CD4-positive, alpha-beta T cell treated with Interleukin-4 for 4 hours (primary cell): ENCODE measurements at places on chromosomes 6 and 20.

GRCh38 chr6:123668965-123669591 lies 32.3 kb upstream of the TRDN start:
- DNase-seq: no peak

GRCh38 chr6:71279740-71280139 lies 8.9 kb upstream of the OGFRL1 start:
- DNase-seq: no peak

DNA sequence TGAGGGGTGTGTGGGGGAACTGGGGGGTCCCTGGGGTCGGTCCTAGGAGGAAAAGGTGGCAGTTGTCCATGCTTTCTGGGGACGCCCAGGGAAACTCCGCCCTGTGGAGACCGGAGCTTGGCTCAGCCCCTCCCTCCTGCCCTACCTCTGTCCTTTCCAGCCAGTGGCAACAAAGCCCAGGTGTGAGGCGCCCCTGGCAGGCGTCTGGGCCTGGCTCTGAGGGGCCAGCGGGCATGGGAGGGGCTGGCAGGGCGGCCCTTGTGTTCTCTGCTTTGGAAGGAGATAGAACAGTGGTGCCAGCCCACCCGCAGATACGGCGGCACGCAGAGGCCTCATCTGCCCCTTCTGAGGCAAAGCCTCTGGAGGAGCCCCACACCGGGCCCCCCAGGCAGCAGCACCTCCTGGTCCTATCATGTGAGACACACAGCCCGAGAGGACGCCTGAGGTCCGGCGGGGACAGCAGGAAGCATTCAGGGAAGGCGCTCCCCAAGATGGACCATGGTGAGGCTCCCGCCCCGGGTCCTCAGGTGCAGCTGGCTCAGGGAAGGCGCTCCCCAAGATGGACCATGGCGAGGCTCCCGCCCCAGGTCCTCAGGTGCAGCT lies 47.9 kb downstream of the YTHDF1 start:
- DNase-seq: no peak

GRCh38 chr20:41098703-41099250 lies 38.6 kb upstream of the PLCG1 start:
- no peak for DNase-seq

DNA sequence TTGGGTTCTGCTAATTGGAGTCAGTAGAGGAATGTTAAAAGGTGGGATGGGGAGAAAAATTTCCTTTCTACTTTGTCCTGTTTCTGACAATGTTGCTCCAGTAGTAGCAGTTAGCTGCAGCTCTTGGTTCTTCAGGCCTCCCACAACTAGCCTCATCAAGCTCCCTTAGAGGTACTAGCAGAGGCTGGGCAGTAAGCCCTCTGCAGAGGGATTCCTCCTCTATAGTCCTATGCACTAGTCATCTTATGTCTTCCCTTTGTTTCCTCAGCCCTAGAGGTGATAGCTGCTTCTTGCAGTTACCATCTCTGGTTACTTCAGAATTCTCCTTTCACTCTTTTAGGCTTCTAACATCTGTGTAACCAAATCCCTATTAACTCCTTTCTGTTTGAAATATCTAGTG lies 99.8 kb downstream of the FILIP1 start:
- DNase-seq: no peak

DNA sequence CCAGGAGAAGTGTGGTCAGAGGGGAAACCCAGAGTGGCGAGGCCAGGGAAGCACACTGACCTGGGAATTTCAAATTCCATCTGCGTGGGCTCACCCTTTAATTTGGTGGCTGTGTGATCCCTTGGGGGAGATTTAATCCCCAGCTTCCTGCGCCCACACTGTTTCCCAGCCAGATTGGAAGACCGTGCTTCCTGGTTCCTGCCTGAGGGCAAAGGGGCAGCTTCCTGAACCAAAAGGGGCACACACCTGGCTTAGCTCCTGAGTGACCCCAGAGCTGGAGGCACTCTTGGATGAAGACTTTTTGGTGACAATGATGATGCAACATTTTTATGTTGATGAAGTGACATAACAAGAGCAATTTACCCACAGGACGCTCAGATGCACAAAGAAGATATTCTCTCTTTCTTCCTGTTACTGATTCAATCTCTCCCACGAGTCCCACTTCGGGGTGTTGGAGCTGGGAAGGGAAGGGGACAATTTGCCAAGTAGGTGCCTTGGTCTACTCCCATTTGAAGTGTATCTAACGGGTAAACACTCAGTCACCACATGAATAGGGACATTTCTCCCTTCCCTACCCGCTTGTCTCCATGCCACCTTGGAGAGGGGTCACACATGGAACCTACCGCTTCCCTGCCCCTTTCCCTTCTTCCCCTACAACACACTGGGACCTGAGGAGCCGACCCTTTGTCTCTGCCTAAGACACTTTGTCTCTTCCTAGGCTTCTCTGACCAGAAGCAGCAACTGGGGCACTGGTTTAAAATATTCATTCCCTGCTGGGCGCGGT lies 28.6 kb upstream of the CDKN1A start:
- no peak for DNase-seq

- no peak for DNase-seq
These were observed 579.6 kb downstream of the PTPRT start for GRCh38 chr20:42610070-42610469.

- no peak for DNase-seq
These were observed 121.5 kb upstream of the ARG1 start for GRCh38 chr6:131451321-131452144.

DNA sequence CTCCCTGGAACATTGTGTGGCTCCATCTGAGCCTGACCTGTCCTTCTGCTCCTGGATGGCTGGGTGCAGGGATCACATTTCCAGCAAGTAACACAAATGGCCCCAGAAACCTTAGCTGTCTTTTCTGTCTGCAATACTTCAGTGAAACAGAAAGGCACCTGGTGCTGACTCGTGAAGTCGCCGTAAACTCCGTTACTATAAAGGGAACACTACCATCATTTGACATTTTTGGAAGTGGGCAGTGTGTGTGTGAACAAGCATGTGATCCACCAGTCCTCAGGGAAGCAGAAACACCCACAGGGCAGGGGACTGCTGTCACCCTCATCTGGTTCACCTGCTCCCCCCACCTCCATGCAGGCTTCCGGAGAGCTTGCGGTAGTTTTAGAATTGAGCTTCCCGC lies 23.9 kb downstream of the SERPINB6 start:
- DNase-seq: no peak

GRCh38 chr20:56433221-56433879 lies 21.3 kb downstream of the CASS4 start:
- DNase-seq: no peak

DNA sequence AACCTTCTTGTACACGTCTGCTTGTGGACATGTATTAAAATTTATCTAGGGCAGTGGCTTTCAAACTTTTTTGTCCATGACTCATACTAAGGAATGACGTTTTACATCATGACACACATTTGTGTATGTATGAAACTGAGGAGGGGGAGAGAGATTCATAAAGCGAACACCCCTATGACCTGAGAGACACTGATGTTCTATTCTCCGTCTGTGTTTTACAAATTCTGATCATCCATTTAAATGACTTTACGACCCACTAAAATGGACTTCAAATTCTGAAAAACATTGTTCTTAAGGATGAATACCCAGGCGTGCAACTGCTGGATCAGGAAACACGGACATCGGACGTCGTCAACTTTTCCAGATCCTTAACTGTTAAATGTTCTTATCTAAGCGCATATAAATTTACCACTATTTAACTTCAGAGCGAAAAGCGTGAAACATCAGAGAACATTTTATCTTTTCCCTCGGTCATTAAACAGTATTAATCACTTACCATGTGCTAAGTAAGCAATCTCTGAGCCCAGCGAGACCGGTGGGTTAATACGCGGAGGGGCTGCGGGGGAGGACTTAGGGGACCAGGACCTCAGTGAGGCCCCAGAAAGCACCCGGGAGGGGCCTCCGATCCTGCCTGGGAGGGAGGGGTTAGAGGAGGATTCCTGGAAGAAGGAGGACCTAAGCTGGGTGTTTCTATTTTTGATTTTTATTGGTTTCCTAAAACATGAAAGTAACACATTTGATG lies 1.2 kb downstream of the PLAGL1 start:
- no peak for DNase-seq

GRCh38 chr6:4282926-4283325 lies 147.6 kb upstream of the ECI2 start:
- DNase-seq: no peak

GRCh38 chr6:40819182-40819834 lies 219.7 kb downstream of the UNC5CL start:
- DNase-seq: no peak

DNA sequence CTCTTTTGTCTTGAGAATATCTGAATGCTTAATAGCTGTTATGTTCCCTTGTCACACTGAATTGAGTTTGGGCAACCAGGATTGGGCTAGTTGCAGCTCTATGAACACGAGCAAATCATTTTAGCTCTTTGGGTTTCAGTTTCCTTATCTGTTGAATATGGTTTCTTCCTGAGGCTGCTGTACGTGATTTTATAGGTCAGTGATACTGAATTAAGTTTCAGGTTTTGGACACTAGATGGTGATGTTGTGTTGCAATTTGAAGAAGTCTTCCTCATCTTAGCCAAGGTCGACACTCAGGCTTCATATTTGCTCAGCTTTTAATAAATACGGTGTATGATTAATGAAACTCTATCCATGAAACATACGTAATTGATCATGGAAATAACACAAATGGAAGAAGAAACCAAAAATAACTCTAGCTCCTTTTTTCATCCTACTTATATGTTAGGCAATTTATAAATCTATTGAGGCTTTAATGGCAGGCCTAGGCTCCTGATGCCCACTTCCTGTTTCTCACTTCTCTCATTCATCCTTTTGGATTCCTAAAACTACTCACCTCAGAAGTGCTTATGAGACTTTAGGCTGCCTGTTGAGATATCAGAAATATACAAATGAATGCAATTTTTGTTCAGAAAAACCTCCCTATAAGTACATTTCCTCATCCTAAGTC lies 354.1 kb upstream of the MAP3K7 start:
- DNase-seq: peak; percentile 57

GRCh38 chr6:24547243-24547642 lies 52.5 kb downstream of the ALDH5A1 start:
- DNase-seq: peak; percentile 18

DNA sequence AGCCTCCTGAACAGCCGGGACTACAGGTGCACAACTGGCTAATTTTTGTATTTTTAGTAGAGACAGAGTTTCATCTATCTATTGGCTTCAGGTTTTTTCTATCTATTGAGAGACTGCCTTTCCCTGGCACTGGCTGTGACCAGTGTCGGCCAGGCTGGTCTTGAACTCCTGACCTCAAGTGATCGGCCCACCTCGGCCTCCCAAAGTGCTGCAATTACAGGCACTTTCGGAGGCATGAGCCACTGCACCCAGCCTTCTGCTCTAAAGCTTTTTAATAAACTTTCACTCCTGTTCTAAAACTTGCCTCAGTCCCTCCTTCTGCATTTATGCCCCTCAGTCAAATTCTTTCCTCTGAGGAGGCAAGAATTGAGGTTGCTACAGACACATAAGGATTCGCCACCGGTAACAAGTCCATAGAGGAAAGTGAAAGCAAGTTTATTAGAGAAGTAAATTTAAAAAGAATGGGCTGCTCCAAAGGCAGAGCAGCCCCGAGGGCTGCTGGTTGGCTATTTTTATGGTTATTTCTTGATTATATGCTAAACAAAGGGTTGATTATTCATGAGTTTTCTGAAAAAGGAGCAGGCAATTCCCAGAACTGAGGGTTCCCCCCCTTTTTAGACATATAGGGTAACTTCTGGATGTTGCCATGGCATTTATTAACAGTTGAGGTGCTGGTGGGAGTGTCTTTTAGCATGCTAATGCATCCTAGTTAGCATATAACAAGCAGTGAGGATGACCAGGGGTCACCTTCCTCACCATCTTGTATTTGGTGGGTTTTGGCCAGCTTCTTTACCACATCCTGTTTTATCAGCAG lies 44.8 kb upstream of the RNGTT start:
- no peak for DNase-seq

DNA sequence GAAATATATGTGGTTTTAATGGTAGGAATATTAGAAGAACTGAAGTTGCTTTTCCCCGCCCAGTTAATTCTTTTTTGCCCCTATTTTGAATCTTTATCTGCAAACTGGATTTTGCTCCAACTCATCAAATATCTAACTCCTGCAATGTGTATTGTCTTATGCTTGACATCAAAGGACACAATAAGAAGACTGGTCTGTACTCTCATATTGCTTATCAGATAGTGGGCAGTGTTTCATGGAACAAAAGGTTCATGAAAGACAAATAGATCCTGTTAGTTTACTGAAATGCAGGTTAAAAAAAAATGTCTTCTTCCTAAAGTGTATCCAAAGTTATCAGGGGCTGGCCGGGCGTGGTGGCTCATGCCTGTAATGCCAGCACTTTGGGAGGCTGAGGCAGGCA lies 27.7 kb upstream of the GTF3C6 start:
- no peak for DNase-seq

DNA sequence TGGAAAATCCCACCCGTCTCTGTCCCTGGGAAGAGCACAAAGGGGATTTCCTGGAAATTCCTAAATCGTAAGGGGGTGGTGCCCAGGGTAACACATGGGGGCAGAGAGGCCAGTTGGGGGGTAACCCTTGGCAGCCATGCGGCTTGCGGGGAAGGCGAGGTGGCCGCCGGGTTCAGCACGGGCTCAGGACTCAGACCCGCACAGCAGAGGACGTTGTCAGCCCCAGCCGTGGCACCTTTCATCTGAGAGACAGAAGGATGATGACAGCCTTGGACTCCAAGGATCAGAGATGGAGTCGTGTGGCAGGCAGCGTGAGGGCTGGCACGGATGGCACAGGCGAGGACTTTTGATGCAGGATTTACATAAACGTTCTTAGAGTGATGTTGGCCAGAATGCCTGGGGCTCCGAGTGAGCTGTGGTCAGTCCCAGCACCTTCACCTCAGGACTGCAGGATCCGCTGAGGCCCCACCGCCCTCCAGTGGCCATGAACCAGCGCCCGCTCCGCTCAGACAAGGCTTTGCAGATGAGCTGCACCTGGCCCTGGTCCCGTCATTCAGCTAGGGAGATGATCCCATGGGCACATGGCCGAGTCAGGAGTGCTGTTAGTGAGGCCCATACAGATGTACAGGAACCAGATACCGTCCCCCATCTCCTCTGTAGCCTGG lies 190.3 kb downstream of the TAF4 start:
- no peak for DNase-seq

DNA sequence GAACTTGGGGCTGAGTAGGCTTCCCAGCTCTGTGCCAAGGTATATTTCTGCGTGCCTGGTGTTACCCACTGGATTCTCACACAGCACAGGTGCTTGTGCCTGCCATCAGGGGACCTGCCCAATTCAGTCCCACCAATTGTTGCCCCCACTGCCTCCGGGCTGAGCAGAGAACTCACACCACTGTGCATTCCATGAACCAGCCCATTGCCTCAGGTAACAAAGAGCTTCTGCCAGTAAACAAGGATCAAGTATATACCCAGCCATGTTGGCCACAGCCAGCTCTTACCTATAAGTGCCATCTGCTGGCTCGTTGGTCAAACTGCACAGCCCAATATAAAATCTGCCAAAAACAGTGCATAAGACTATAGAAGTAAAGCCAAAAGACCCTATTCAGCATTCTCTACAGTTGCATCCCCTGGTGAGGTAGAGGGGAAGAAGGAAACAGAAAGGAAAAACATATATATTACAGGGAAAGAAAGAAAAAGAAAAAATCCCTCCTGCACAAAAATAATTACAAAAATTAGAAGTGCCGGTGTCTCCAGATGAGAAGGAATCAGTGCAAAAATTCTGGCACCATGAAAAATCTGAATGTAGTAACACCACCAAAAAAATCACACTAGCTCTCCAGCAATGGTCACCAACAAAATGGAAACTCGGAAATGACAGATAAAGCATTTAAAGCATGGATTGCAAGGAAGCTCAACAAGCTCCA lies 241.4 kb downstream of the IBTK start:
- DNase-seq: no peak

- DNase-seq: no peak
These were observed 576.7 kb upstream of the AGPAT4 start for GRCh38 chr6:161850562-161850961.

- DNase-seq: no peak
These were observed 460.4 kb upstream of the PLCB4 start for GRCh38 chr20:8608470-8608869.
